ENCODE measurements at places on chromosomes 5 and 9.

GRCh38 chr9:137233143-137233980 lies 2.7 kb downstream of the SLC34A3 start:
- no peak for DNase-seq

GRCh38 chr5:175617447-175617846 lies 40.4 kb upstream of the HRH2 start:
- no peak for DNase-seq

DNA sequence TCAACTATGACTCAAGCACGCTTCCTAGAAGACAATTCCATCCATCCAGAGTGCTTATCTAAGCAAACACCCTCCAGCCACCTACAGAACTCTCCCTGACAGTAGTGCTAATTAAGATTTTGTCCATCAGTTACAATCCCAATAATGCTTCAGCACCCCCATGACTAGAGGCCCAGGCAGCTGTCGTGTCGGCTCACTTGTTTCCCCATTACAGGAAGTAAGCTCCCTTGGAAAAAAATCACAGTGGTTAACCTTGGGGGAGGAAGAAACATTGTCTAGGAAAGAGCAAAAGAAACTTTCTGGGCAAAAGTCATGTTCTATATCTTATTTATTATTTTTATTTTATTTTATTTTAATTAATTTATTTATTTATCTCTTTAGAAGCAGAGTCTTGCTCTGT lies 108.8 kb upstream of the LPAR1 start:
- DNase-seq = no peak

- no peak for DNase-seq
Observed at GRCh38 chr5:106860398-106861044, 810.2 kb downstream of the EFNA5 start.

- no peak for DNase-seq
Observed at GRCh38 chr5:160231783-160232342, 2.6 kb downstream of the FABP6 start.

DNA sequence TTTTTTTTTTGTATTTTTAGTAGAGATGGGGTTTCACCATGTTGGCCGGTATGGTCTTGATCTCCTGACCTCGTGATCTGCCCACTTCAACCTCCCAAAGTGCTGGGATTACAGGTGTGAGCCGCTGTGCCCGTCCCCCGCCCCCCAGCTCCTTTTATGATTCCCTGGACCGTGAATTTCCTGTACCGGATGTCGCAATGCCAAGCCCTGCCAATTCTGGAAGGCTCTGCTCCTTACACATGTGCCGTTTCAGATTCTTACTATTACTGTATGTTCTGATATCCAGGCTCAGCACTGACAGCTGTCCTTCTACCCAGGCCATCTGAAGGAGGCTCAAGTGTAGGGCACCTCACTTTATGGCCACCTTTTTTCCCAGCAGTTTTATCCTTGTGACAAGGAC lies 100.1 kb downstream of the PLCXD3 start:
- no peak for DNase-seq

- no peak for DNase-seq
Observed at GRCh38 chr5:113252066-113252465, 182.7 kb downstream of the TSSK1B start.

DNA sequence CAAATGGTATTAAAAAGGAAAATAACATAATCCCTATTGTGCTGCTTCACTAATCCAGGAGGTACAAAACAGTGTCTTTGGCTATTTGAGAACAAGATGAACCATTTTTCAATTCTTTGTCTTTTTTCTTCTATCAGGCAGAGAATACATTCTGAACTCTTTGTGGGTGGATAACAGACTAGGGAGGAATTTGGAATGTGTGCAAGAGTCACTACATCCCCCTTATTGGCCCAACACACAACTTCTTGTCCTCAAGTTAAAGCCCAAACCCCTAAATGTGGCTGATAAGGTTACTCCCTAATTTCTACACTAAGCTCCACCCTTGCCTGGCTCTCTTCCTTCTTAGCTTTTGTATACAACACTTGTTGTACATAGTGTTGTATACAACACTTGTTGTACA lies 342.7 kb upstream of the RFX3 start:
- no peak for DNase-seq

DNA sequence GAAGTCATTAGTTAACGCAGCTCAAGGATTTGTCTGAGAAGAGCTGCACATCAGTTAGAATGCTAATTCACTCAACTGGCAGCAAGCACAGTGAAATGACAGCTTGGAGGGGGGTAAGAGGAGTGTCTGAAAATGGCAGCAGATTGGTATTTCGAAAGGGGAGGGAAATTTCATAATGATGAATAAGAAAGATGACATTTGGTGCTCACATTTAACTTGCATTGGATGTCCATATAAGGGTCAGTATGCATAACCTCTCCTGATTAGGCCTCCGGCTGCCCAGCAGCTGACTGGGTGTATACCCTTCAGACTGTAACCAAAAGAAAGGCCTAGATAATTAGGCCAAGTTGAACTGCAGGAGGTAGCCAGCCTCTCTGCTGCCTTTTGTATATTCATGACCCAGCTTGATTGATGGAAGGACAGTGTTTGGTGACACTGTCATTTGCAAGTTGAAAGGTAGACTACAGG lies 131.0 kb downstream of the PBX3 start:
- DNase-seq = no peak

GRCh38 chr5:123545506-123545905 lies 33.5 kb downstream of the CSNK1G3 start:
- DNase-seq = peak; percentile 9

- DNase-seq = no peak
Observed at GRCh38 chr5:58490402-58491050, 709 bp upstream of the GAPT start.

DNA sequence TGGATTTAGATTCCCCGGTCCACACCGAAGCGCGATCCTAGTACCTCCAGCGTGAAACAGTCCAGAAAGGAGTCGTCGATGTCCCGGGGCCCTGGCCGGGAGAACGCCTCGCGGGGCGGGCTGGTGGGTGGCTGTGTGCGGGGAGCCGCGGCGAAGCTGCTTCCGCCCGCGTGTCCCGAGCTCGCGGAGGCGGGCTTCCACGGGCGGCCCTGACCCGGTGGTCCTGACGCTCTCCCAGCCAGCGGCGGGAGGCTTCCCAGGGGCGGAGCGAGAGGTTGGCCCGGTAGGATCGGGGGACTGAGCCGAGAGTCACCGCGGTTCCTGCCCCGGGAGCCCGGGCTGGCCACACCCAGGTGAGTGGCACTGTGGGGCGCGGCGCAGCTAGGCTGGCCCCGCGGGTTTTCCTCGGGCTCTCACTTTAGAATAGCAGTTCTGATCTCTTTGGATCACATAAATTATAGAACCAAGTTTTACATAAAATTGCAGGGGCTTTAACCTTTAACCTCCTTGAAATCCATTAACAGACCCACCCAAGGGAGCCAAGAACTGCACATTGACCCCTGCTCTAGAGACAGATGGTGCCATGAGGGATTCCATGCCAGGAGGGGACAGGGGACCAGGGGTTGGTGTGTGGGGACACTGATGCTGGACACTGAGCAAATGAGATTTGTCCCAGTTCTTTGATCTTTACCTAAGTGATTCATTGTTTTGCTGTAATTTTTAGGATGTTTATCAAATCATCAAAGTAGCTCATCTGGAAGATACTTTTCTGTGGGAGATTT lies 29.2 kb upstream of the IL31RA start:
- DNase-seq = no peak

- no peak for DNase-seq
Observed at GRCh38 chr5:81360640-81361039, 33.3 kb downstream of the ACOT12 start.

GRCh38 chr5:91928754-91929521 lies 545.8 kb upstream of the ARRDC3 start:
- no peak for DNase-seq

DNA sequence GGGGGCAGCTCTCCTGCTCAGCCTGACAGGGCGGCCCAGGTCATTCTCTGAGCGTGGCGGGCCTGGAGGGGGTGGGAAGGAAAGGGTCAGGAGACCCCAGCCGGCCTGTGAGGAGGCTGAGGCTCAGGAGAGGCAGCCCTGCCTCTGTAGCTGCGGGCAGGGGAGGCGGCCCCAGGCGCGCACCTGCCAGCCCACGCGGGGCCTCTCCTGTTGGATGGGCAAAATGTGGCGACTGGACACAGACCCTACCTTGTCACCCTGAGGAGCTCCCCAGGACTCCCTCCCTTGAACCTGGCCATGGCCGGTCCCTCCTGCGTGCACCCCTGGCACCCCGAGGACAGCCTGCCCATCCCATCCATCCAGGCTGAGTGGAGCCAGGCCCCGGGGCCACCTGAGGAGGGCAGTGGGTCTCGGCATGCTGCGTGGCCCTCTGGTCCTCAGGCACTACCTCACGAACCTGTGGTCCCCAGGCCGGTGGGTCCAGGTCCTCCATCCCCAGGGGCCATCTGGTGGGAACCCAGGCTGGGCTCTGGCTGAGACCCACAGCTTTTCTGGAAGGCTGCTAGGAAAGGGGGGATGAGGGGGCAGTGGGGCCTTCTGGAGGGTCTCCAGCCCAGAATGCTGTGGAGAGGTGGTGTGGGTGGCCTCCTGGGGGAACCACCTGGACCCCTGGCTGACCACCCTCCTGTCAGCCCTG lies 15.1 kb upstream of the NRARP start:
- no peak for DNase-seq

- peak; percentile 20 for DNase-seq
Observed at GRCh38 chr9:118522093-118523028, 818.2 kb downstream of the TLR4 start.

- DNase-seq = peak; percentile 74
Observed at GRCh38 chr9:108477529-108478006, 378.2 kb downstream of the ACTL7B start.

DNA sequence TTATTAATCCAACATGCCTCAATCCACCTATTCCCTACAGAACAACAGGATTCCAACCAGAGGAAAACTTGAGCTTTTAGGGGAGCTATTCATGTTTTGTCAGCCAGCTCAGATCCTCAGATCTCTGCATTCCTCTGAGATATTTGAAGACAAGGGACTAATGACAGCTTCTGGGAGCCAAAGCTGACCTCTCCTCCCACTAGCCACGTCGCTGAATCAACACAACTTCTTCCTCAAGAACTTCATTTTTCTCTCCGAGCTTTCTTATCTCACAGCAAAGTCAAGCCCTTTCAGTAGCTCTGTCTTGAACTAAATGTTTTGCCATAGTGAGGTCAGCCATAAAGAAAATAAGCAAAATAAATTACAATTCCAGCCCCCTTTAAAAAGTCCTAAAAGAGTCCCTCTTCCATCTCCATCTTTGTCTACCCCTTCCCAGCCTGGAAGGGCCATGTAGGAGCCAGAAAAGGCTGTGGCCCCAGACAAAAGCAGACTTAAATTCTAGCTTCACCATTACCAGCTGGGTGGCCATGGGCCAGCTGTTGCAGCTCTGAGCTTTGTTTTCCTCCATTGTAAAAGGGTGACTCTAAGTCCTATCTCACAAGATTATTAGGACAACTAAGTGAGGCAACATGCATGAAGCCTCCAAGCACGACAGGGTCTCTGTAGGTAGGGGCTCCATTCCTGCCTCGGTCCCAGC lies 65.0 kb downstream of the HSD17B3 start:
- DNase-seq = no peak

DNA sequence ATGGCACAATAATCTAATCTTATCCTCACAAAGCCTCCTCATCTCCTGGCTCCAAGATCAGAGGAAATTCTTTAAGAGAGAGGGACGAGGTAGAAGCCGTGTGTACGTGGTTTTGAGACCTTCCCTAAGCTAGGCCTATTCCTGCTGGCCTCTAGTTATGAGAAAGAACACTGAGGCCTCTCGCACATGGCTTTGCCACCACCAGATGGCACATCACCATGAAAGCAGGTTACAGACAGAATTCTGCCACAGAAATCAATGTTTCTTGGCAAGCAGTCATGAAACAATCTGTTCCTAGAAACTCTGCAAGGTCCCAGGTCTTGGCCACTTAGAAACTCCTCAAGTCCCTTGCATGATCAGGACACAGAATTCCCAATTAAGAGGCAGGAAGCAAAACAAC lies 268.2 kb upstream of the TAS2R1 start:
- DNase-seq = peak; percentile 8

DNA sequence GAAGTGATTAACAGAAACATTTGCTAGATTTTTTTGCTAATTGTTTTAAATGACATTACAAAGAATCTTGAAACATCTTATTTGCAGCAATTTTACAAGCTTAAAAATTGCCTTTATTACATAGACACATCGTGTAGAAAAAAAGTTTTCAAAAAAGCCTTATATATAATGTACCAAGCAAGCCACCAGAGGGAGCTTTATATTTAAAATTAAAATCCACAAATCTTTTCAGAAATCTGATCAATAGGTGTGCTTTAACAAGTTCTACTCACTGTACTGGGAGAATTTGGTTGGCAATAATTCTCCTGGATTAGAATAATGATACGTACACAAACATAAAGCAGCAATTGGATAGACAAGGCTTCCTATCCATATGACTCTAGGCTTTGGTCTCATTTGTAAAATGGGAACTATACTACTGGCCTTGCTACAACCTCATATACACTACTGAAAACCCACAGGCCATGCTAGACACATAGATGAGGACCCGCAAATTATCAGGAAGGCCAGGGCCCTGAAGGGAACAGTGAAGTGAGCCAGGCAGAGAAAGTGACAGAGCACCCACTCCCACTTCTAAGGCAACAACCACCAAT lies 4.8 kb downstream of the PSMB7 start:
- DNase-seq = no peak

GRCh38 chr5:88588609-88589008 lies 294.4 kb downstream of the MEF2C start:
- no peak for DNase-seq
